ENCODE measurements at places on chromosomes 13 and 19.

- DNase-seq: no peak
Observed at GRCh38 chr13:77909827-77910226, 8.8 kb downstream of the EDNRB start.

GRCh38 chr19:49441210-49441959 is at the start of gene SLC17A7:
Gene SLC17A7 (minus strand): TSS chr19:49441527. CDS start chr19:49441379, 148 bp downstream.
- DNase-seq: no peak

- DNase-seq: no peak
Observed at GRCh38 chr13:67227131-67227983, 2.8 kb downstream of the PCDH9 start.

DNA sequence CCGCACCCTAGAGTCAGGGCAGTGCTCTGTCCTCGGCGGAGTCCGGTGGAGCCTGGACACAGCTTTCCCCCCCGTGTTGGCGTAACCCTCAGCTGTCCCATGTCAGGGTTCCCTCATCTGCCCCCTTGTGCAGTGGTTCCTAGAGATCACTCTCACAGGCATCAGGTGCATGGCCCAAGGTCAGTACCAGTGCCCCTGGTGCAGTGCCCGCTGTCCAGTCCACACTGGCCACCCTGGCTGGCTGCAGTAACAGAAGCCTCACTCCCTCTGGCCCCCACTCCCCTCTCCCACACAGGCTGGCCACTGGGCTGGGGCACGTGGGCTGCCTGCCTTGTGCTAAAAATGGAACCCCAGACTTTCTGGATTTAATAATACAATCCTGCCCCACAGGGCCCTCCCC is 49.6 kb upstream of the C1QTNF9B start:
- no peak for DNase-seq

DNA sequence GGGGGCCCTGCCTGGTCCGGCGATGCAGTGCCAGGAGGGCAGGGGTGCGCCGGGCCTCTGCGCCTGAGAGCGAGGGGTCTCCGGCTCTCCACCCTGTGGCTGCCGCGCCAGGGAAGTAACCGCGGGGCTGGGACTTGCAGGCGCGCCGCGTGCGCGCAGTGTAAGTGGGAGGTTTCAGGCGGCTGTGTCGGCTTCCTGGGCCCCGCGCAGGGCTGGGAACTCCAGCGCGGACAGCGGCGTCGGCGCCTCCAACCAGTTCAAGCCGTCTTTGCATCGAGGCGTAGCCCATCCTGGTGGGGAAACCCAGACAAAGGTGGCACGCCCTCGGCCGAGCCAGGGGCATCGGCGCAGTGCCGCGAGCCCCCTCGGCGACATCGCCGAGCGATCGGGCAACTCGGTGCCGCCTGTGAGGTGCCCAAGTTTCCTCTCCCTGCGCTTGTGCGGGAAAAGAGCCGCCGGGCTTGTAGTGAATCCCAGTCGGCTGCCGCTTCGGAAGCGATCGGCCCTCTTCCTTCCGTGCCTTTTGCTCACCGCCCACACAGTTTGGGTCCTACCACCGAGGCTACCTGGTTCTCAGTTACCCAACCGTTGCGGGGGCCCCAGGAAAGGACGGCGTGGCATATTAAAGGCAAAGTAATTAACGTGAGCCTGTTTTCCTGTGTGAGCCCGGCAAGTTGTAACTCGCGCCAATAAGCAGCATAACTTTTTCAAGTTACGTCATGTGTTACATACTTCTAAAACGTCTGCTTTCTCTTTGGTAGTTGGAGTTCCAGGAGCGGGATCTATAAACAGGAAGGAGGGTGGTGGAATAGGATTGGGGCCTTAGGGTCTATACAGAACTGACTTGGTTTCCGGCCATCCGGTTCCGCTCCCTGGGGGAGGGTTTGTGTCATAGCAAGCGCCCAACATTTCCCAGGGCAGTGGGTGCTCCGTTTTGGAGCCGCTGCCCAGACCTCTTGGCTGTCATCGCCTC is 1.2 kb downstream of the LRCH1 start:
- DNase-seq: peak; percentile 37

All from stimulated activated CD8-positive, alpha-beta memory T cell treated with anti-CD3 and anti-CD28 coated beads, Interleukin-7, amount 100 ng/mL, for 48 hours (primary cell).